Ascending aorta (tissue), 2 donors: ENCODE measurements at places on chromosomes 3 and 15. TPM values are rescaled to one million over a fixed set of nuclear protein-coding genes. Genes with fewer than 3 reads are reported as not detected.

FAM107A gene
- total RNA-seq, result 93.4 TPM

DPPA4 gene
- not detected for total RNA-seq

IMPG2 gene
- 0.11 TPM for total RNA-seq

DNA sequence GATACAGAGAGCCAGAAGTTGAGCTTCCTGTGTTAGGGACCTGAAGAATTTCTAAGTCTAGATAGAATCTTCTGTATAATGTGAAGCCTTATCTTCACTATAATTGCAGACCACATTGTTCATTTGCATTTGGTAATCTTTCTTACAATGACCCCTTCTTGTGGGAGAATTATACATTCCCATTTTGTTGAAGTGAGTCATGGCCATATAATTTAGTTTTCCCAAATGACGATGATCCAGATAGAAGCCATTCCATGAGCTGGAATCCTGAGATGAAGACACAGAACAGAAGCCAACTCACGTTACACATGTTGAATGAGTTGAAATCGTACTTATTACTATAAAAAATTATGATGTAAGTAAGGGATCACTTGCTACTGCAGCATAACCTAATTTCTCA is 187.8 kb downstream of the TUSC7 start:
- no peak for DNase-seq

DNA sequence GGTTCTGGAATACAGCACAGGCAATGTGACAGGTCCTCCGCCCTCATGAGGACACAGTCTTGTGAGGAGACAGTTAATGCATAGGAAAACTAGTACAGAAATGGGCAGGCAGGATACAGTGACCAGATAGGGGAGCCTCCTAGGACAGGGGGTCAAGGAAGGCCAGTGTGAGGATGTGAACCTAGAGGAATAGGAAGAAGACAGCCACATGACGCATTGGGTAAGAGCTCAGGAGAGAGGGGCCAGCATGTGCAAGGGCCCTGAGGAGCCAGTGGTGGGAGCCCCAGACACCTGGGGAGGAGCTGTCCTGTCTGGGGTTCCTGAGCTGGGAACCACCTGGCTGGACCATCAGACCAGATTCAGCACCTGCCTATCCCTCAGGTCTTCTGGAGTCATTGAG is 15.6 kb downstream of the IRAK2 start:
- no peak for DNase-seq

DNA sequence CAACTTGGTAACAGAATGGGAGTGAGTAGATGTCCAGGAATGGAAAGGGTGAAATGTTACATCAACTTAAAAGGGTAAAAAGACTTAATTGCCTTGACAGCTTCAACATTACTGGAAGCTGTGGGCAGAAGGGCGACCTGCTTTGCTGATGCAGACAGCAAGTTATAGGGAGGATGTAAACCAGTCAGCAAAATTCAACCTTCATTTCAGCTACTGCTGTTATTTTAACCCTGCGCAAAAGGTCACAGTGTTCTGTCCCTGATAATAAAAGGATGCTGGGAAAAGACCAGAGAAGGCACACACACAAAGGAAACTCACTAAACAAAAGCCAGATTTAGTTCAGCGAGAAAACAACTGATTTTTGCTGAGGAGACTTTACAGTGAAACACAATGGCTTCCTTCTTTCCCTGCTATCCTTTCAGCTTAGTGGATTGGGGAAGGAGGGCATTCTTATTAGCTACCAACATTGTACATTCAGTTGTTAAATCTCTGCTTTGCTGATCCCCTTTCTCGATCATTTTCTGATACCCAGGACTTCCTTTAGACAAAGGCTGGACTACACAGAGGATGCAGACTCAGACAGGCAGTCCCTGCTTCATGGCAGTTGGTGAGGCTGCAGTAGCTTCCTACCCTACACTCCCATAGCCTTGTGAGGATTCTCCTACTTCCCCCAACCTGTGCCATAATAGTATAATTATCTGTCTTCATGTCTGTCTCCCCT is 62.0 kb downstream of the P3H2 start:
- no peak for DNase-seq

DNA sequence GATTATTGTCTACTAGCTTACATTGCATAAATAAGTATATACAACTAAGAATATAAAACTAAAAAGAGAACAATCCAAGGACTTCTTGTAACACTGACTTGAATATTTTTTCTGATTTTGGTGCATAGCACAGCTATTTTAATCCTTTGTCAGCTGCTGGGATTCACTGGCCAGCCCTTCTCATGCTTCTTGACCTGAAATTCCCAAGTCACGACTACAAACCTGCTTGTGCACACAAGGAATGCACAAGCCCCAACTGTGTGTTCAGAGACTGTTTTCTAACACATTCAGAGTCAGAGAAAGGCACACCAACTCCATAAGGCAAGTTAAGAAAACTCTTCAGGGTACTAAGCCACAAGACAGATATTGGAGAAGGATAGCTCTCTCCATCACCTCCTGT is 80.9 kb downstream of the TNIK start:
- no peak for DNase-seq

DNA sequence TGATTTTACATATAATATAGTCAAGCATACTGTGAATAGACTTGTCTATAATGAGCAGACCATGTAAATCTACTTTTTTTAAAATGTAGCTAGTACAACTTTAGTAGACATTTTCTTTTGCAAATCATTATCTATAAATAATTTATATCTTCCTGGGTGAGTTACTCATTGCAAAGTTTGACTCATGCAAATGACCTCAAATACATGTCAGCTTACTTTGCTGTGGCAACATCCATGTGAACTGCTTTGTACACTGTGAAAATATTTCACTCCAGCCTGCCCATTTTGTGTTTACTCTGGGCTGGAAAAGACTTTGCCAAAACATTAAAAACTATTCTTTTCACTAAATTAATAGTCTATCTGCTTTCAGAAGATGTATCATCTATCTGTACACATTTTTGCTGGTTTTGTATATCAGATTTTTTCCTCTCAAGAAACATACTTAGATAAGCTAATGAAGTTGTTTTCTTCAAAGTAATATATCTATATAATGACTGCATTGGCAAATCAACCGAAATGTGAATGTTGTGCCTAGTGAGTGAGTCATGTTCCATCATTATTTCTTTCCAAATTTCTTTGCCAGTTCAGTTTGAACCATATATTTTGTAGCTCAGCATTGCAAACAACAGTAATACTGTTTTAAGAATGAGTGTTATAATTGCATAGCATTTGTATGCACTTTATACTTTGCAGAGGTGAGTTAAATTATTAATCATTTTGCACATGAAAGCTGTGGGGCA is 26.5 kb downstream of the IGSF10 start:
- no peak for DNase-seq
